ENCODE measurements at places on chromosomes 2 and 18.

DNA sequence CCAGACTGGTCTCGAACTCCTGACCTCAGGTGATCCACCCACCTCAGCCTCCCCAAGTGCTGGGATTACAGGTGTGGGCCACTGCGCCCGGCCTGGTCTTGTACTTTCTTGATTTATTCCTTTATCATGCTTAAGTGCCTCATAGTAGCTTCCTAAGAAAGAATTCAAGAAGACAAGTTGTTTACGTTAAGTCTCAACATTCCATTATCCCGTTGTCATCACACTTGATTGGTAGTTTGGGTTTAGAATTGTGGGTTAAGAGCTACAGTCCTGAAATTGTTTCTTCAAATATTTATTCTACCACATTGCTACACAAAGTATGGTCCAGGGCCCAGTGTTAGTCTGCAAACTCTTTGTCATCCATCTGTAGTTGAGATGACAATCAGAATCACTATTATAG, 194.0 kb downstream of the VWC2L start:
- DNase-seq, result no peak

- DNase-seq, result no peak
Observed at GRCh38 chr2:32355976-32356680, 695 bp upstream of the BIRC6 start.

- no peak for DNase-seq
Observed at GRCh38 chr2:1623906-1624445, 120.3 kb downstream of the PXDN start.

- DNase-seq, result no peak
Observed at GRCh38 chr2:102433973-102434654, 11.2 kb downstream of the IL18RAP start.

DNA sequence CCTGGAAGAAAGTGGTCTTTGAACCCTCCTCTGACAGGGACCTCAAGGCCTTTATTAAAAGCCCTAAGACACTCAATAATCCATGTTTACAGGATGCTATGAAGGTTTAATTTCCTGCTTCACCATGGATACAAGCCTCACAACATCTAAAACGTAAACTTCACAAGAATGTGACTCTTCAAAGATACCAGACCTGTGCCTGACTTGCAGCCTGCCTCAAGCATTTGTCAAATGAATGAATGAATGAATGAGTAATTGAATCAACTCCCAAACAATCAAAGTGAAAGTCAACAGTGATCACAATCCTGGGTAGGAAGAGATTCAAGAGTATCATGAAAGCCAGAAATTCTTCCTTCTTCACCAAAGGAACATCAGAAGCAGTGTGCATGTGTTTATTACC, 30.4 kb downstream of the KLF7 start:
- DNase-seq, result peak; percentile 67

All from CD4-positive, alpha-beta memory T cell (primary cell).